ENCODE measurements at places on chromosomes 6 and 20.

- DNase-seq, result no peak
These were observed 18.4 kb downstream of the NT5E start for GRCh38 chr6:85468326-85468725.

GRCh38 chr20:63567386-63568169, 6.5 kb downstream of the HELZ2 start:
- no peak for DNase-seq

DNA sequence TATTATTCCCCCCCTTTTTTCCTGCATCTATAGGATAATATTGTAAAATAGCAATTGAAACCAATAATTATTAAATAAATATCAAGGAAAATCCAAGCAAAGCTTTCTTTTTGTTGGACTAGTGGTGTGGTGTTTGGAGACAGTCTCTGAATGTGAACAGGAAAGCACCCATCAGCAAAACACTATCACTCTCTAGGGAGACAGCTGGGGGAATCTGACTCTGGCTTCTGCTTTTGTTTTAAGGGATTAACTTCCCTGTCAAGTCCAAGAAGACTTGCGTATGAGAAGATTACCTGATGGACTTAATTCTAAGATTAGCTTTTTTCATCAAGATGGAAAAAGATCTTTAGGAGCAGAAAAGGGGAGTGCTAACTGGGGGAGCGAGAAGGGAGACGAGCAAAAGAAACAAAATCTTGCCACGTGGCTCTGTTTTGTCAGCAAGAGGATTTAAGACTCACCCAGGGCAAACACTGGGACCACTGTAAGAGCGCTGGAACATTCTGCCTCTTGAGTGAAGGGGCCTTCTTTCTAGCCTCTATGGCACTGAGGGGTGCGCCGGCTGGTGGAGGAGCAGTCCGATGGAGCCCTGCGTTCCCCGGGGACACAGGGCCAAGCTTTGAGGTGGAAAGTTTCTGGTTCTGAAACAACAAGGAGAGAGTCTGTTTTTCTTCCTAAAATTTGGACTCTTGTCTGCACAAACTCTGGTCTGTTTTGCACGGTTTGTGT, 570 bp downstream of the TULP4 start:
- DNase-seq, result no peak

GRCh38 chr6:138923561-138923960, 64.5 kb downstream of the REPS1 start:
- no peak for DNase-seq

- no peak for DNase-seq
These were observed 409.3 kb upstream of the RUNX2 start for GRCh38 chr6:44918671-44919296.

GRCh38 chr6:71513036-71513435, 224.4 kb downstream of the OGFRL1 start:
- DNase-seq, result no peak

DNA sequence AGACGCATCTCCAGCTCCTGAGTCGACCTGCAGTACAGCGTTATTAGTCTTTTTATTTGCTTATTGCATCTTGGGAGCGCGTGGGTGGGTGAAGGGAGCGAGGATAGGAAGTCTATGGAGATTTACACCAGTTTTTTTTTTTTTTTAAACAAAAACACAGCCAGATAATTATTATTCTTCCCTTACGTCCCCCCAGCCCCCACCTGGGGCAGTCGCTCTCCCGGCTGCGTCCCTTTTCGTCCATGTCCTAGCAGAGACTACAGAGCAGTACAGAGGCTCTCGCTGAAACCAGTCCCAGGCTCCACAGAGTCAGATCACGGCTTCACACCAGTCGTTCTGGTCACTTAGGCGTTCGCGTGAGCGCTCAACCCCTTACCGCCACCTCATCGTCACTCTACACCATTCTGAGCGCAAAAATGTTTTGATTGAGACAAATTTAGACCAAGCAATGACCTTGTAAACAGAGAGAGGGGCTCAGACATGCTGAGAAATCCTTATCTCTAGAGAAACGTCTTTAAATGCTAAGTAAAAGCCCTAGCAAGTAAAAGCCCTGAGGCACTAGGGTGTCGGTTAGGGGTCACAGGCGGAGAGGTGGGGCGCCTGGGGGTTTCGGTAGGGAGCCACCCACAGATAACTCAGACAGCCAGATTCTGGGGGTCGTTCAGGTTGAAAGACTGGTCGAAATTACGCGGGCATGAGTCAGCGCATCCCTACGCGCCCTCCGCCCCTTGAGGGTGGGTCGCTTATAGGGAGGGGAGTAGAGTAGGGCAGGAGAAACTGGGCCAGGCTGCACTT, 975 bp upstream of the PPT2 start:
- no peak for DNase-seq

- no peak for DNase-seq
These were observed 212.3 kb upstream of the PRDM1 start for GRCh38 chr6:105873799-105874198.

DNA sequence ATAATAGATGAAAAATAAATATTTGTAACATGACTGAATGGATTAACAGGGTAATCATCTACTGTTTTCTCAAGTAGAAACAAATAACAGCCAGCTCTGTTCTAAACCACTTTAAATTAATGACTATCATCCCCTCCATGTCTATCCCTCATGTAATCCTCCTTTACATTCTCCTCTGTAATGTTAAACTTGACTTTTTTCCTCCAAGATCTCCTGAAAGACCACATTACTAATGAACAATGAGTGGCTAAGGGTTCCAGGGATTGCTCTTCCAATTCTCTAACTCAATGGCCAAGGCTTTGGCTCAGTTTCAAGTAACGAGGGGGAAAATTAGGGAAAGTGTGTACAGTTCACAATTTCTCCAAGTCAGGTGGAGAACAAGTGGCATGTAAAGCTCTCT, 37.6 kb upstream of the FBXL4 start:
- DNase-seq, result no peak

- DNase-seq, result no peak
These were observed 52.3 kb downstream of the SOBP start for GRCh38 chr6:107542192-107542668.

DNA sequence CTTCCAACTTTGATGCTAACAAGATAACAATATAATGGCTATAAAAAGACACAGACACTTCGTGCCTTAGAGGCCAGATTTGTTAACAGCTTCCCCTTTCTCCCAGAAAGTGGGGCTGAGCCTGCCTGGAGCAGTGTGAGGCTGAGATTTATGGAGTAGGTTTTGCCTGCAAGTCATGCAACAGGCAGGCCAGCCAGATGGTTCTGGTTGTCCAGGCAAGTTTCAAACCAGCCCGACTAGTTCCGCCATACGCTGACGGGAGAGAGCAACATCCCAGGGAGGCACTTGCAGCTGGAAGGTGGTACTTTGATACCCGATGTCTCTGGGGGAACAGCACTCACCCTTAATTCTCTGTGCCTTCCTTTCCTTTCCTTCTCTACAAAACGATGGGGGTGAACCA, 81.3 kb upstream of the NAA20 start:
- no peak for DNase-seq

DNA sequence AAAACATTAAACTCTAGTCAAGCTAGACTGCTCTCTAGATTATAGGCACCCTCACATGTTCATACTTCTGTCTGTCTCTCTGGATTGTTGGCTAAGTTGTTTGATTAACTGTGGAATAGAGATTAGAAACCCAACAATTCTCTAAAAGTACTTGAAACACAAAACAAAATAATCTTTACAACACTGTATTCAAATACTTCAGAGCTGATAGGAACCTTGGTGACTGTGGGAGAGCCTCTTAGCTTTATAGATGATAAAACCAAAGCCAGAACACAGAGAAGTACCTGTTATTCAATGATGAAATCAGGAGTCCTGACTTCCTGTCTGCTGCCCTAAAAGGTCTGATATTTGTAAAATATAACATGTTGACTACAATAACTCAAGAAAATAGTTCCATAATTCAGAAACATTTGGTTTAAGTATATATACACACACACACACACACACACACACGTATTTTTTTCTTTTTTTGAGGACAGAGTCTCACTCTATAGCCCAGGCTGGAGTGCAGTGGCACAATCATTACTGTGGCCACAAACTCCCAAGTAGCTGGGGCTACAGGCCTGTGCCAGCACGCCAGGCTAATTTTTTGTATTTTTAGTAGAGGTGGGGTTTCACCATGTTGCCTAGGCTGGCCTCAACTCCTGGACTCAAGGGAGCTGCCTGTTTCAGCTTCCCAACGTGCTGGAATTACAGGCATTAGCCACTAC, 222.0 kb downstream of the FUT9 start:
- no peak for DNase-seq

DNA sequence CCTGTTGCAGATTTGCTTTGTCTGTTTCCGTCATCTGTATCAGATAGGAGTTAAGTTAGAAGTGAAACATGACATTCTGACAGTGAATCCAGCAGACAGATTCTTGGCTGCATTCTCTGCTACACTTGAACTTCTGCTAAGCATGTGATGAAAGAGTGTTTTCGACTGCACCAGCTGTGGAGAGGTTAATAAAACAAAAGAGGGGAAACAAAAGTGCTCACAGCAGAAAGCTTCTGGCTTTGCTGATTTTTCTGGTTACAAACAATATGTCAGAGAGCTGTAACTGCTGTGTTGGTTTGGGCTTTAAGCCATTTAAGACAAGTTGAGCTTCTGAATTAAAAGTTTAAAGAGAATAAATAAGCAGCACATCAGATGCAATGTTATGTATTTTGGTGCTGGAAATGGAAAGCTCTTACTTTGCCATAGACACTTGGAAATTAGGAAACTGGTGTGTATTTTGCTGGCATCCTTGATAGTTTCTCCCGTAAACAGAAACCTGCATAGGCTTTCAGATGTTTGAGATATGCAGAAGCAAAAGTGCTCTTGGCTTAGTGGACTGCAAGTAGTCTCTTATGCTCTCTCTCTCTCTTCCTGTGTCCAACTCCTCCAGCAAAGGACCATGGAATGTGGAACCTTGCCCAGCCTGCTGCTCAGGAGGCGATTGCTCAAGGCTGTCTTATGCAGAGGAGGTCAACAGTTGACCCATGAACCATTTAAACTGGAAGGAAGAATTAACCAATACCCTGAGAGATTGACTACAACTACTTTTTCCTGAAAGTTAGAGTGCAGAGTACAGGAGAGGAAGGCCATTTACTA, 104.9 kb downstream of the RPS12 start:
- no peak for DNase-seq

DNA sequence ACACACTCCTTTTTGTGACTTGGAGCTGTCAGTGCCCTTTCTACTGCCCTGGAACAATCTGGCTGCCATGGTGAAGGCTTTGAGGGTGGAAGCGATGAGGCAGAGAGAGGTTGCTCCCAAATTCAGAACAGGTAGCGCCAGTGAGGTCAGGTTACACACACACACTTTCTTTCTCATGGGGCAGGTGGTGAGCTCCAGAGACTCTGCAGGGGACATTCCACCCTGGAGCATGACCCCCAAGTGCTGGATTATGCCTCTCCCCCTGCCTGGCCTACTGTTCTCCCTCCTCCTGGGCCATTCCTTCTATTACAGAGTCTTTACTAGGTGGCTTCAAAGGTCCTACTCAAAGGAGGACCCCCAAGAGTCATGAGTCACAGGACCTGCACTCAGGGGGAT, 98.0 kb downstream of the EYA2 start:
- no peak for DNase-seq

DNA sequence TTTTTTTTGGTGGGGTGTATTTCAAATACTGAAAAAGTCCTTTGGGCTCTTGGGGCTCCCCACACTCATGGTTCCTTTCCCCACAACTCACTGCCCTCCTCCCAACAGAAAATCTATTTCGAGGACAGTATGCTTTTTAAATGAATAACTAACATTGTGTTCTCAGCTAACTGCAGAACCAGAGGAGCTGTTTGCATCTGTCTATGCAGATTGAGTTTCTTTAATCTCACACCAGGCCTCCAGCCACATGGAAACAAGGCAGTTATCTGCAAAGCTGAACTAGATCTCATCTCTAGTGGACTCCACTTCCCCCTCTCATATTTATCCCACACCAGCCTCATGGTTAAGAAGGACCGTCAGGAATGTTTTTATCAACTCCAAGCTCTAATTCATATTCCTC, 955.1 kb downstream of the KIF16B start:
- no peak for DNase-seq

DNA sequence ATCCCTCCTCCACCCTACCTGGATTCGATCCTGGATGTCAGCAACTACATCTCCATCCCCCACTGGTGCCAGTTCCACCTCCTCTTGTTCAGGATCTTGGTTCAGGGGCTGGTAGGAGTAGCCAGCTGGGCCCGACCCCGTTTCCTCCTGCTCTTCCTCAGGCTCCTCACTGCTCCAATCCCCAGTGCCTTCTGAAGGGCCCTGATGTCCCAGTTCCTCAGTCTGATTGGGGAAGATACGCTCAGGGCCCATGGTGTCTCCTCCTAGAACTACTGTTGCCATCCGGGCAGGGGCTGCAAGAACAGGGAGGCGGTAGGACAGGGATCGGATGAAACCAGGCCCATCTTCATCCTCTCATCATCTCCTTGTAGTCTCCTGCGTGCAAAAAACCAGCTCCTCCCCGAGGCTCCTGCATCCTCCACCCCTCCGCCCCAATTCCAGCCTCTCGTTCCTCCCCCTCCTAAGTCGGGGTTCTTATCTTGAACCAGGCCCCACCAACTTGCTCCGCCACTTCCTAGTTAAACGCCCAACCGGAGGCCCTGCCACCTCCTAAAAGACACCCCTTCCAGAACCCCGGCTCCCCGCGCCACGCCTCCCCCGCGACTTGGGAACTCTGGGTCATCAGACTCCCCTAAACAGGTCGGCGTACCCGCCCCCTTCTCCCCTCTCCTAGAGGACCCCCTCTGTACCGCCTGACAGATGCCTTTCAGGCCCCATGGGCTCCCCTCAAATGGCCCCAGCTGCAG, 476 bp downstream of the MEA1 start:
- DNase-seq, result no peak

DNA sequence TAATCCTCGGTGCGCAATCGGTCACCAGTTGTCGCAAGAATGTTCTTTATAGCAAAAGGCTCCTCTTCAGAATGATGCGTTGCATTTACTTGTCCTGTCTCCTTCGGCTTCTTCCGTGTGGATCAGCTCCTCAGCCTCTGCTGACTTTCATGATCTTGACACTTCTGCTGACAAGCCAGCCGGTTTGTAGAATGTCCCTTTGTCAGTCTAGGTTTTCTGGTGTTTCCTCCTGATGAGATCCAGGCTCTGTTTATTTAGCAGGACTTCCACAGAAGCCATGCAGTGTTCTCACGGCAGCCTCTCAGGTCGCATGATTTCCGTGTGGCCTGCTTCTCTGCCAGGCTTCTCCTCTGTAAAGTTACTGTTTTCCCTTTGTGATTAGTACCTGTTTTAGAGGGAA, 66.9 kb downstream of the STX11 start:
- DNase-seq, result no peak

- no peak for DNase-seq
These were observed 42.8 kb upstream of the PLCG1 start for GRCh38 chr20:41094353-41095055.

DNA sequence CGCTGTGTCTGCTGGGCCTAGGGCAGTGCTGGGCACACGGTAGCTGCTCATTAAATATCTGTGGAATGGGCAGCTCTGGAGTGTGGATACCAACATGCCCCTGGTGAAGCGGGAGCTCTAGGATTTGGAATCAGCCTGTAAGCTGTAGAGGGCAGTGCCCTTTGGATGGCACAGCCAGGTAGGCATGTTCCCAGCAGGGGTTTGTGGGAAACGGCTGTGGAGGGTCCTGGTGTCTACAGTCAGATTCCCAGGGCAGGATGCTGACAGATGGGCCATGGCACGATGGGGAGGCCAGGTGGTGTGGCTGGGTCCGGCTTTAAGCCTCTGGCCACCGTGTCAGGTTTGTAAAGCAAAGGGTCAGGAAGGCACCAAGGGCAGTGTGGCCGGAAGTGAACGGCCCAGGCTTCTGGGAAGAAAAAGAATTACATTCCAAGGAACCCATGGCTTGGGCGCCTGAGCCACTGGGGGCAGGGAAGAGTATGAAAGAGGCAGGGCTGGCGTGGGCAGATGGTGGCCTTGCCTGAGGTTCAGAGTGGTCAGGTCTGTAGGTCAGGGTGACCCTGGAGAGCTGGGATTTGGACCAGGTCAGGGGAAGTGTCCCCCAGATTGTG, 44.8 kb downstream of the UBE2V1 start:
- no peak for DNase-seq
